ENCODE measurements at places on chromosomes 13 and 19. TPM values are rescaled to one million over a fixed set of nuclear protein-coding genes. Genes with fewer than 3 reads are reported as not detected.

Gene PLPP2
- total RNA-seq: not detected

Gene SMIM44
- not detected for total RNA-seq

Gene FGF21
- not detected for total RNA-seq

Gene LRFN3
- 12.5 TPM for total RNA-seq

Gene C3
- 1.7 TPM for total RNA-seq

Gene MIA
- 1.1 TPM for total RNA-seq

Gene NPAS1
- total RNA-seq: 0.24 TPM

Gene KLK10
- not detected for total RNA-seq

Gene PABPC3
- 0.72 TPM for total RNA-seq

Gene CLPTM1
- total RNA-seq: 82.5 TPM

Gene FFAR3
- not detected for total RNA-seq
